ENCODE measurements at places on chromosomes 6 and 20. TPM values are rescaled to one million over a fixed set of nuclear protein-coding genes. Genes with fewer than 3 reads are reported as not detected.

The PI3 gene
- not detected for polyA plus RNA-seq

The ZFP57 gene
- 0.17 TPM for polyA plus RNA-seq

The NFS1 gene
- 44.4 TPM for polyA plus RNA-seq

The TAF4 gene
- 15.1 TPM for polyA plus RNA-seq

The STK38 gene
- polyA plus RNA-seq, result 39.2 TPM

The LPA gene
- 0.05 TPM for polyA plus RNA-seq

The LAMP5 gene
- polyA plus RNA-seq, result 10.8 TPM

Measured in brain (organoid and tissue), 16 donors.